NCI-H1092 treated with DMSO at 0.1 percent for 48 hours (cell line): ENCODE measurements at places on chromosomes 11 and 22.

DNA sequence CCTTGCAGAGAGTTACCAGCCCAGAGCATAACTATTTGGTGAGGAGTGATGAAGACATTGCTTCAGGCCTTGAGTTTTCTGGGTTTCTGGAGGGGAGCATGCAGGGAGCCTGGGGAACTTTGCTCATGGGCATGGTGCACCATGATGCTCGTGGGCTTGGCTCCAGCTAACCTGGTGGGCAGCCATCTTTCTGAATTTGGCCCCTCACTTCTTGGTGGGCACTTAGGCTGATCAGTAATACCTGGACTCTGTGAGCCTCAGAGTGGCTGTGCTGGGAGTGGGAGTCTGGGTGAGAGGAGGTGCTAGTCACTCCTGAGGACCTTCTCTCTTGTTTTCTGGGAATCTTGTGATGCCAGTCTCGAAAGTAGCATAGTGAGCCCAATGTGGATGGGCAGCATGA lies 30.6 kb downstream of the AMPD3 start:
- DNase-seq: no peak

DNA sequence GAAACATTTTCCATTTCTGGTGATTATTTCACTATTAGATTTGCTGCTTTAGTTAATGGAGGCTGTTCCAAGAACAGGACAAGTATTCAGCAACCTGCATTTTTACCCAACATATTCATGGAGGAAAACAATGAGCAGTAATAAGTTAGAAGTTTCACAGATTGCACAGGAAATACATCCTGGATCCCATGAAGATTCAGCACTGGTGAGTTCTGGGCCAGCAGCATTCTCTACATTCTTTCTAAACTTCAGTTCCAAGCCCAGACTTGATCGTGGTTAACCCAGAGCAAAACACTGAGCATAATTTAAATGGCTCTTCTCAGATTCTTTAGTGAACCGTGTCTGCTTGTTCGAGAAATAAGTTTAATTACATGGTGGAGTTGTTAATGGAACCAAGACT lies 3.8 kb downstream of the FJX1 start:
- no peak for DNase-seq

DNA sequence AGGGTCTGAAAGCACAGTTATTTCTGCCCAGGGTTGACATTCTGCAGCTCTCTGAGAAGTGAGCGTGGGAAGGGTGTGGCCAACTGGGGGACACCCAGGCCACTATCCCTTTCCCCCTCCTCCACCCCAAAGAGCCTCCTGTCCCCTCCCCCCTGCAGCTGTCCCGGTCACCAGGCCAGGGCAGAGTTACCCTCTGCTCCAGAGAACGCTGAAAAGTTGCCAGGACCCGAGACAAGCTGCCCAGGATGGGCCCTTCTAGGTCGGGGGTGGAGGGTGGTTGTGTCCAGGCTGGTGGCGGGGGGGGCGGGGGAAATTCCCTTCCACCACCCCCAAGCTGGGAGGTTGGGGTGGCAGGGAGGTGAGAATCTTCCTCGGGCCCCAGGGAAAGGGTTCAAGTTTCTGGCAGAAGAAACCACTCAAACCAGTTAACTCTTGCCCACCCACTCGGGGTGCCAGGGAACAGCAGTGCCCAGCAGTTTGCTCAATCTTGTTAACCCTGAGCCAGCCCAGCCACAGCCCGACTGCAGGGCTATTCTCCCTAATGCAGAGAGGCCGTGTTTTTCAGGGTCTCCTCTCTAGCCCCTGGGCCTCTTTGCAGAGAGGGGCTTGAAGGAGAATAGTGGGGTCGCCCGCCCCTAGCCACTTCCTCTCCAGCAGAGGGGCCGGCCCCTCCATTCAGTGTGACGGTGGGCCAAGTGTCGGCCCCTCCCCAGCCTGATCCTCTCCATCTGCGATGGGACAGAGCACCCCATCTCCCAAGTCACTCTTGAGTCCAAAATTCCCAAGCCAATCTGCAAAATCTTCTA lies 697 bp downstream of the LGALS1 start:
- no peak for DNase-seq

DNA sequence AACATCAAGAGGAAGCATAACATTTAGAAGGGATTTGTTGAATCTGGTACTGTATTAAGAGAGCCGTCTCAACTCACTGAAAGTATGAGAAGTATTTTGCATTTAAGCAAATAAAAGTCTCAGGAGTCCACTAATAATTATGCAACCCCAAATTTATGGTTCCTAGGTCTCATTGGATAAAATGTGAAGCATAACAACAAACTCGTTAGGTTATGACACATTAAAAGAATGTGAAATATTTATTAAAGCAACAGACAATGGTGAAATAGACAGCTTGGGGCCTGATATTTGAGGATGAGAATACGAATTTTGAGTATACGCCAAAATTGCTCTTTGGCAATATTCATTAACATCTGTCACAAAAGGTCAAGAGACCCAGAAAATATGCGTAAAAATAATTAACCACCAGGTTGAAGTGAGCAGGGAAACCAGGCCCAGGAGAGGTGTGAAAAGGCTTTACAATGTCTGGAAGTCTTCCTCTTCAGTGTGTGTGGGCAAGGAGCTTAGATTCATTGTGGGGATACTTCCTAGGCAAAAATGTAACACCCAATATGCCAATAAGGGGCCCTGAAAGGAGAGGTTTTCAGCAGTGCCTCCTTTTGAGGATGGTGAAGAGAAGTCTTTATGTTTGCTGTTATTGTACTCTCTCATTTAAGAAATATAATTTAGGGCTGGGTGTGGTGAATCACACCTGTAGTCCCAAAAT lies 89.2 kb downstream of the FDX1 start:
- no peak for DNase-seq

DNA sequence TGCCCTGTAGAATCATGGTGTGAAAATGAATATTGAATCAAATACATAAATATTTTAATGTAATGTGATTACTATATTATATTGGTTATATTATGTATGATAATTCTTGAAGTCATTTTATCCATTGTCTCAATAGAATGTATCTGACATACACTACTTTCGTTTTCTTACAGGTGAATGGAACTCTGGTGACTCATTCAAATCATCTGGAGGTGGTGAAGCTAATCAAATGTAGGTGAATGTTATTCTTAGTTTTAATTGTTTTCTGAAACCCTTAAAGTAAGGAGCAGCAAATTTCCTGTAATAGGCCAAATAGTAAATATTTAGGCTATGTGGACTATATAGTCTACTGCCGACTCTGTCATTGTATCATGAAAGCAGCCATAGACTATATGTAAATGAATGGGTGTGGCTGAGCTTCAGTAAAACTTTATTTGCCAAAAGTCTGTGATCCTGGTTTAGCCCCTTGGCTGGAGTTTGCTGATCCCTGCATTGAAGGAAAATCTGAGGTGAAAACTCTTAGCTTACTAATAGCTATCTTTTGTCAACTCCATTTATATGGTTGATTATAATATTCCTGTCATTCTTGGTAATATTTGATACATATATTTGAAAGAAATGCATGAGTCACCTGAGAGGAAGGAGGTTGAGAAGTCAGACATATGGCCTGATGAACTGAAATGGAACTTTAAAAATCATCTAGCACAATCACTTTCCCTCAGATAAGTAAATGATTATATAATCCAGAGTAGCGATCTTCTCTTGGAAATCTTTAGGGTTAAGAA lies 87.2 kb upstream of the GRIK4 start:
- DNase-seq: no peak

- no peak for DNase-seq
These were observed 13.4 kb downstream of the VWCE start for GRCh38 chr11:61281581-61282250.
